ENCODE measurements at places on chromosomes 4 and X. TPM values are rescaled to one million over a fixed set of nuclear protein-coding genes. Genes with fewer than 3 reads are reported as not detected.

DNA sequence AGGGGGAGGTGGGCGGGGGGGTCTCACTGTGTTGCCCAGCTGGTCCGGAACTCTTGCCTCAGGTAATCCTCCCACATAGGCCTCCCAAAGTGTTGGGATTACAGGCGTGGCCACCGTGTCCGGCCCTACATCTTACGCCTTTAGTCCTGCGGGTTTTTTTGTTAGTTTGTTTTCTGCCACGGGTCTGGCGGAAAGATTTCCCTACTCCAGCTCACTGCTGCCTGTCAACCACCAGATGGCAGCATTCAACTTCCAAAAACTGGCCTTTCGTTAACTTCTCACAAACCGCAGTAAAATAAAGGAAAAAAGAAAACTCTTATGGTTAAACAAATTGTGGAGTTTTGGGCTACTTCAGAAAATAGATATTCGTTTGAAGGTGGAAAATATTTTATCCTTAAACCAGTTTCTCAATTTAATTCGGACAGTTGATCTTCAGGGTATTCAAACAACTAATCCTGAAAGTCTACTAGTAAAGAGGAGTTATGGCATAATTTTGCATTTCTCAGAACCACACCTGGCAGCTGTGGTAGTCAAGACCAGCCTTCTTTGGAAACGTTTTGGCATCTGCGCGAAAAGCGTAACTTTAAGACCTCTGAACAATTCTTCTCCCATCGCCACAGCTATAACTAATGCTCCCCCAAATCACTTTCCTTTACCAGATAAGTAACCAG is 41.1 kb downstream of the LUZP4 start:
- no peaks in the 10 kb centered on the region for H3K27me3 ChIP-seq
- no peak overlapping the region for H3K27ac ChIP-seq

MND1 gene
- 35.1 TPM for total RNA-seq

DDIT4L gene
- 2.6 TPM for total RNA-seq

- no peaks in the 10 kb centered on the region for H3K4me1 ChIP-seq
- no peak for DNase-seq
- no peak overlapping the region for H3K27ac ChIP-seq
- H3K36me3 ChIP-seq, result no peaks in the 10 kb centered on the region
- H3K27me3 ChIP-seq, result no peaks in the 10 kb centered on the region
These were observed 11.5 kb downstream of the IGSF1 start for GRCh38 chrX:131277543-131278136.

GRCh38 chr4:1903035-1903434 is 31.8 kb downstream of the NSD2 start:
- H3K27ac ChIP-seq, result no peak overlapping the region
- H3K36me3 ChIP-seq, result peaks cover 35% of the 10 kb centered on the region
- 0 out of 2 replicates have a peak, but pooled peaks cover 6% of the 10 kb centered on the region for H3K4me1 ChIP-seq
- H3K27me3 ChIP-seq, result no peaks in the 10 kb centered on the region
- no peak overlapping the region for H3K4me3 ChIP-seq

- H3K36me3 ChIP-seq, result no peaks in the 10 kb centered on the region
- H3K4me1 ChIP-seq, result 0 out of 2 replicates have a peak, but pooled peaks cover 3% of the 10 kb centered on the region
- H3K27ac ChIP-seq, result no peak overlapping the region
- no peak for DNase-seq
- no peaks in the 10 kb centered on the region for H3K27me3 ChIP-seq
- no peak overlapping the region for H3K4me3 ChIP-seq
These were observed 32.8 kb upstream of the REST start for GRCh38 chr4:56874923-56875322.
